ENCODE measurements at places on chromosomes 3 and 15. TPM values are rescaled to one million over a fixed set of nuclear protein-coding genes. Genes with fewer than 3 reads are reported as not detected.

The MEIS2 gene
- 6.3 TPM for total RNA-seq

The C3orf85 gene
- total RNA-seq, result not detected

The SHF gene
- 4.7 TPM for total RNA-seq

The MRPL3 gene
- 165 TPM for total RNA-seq

The DAPK2 gene
- 0.33 TPM for total RNA-seq

The MON1A gene
- 15.4 TPM for total RNA-seq

The CALML4 gene
- total RNA-seq, result 0.85 TPM

The FAM219B gene
- total RNA-seq, result 25.5 TPM

The CHRNA3 gene
- total RNA-seq, result 0.09 TPM

The GPR15 gene
- not detected for total RNA-seq

The NANOGP8 gene
- not detected for total RNA-seq

The GLDN gene
- total RNA-seq, result not detected

The ATP13A5 gene
- 0.49 TPM for total RNA-seq

The SERINC4 gene
- 0.19 TPM for total RNA-seq

The GOLGA6D gene
- not detected for total RNA-seq

The CPN2 gene
- not detected for total RNA-seq

The CCR2 gene
- not detected for total RNA-seq
